ENCODE measurements at places on chromosomes 1 and 21.

DNA sequence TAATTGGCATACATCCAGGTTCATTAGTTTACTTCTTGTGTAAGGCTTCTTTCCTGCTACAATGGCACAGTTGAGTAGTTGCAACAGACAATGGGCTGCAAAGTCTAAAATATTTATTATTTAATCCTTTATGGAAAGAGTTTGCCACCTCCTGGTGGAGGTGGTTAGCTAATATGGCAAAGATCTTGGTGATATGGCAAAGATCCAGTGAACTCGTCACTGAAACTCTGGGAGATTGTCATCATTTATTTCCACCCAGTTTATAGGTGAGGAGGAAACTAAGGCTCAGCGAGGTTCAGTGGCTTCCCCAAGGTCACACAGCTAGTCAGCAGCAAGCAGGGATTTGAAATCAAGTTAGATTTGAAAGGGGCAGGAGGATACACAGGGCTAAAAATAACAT lies 16.1 kb upstream of the IFFO2 start:
- peak; percentile 37 for DNase-seq

GRCh38 chr1:176206961-176207902 lies at the start of gene COP1:
Gene COP1, minus strand, starts transcription at chr1:176207286. Its CDS starts 308 bp downstream, at chr1:176206978.
- peak; percentile 98 for DNase-seq

GRCh38 chr1:230682882-230683610 lies 30.9 kb downstream of the AGT start:
- no peak for DNase-seq

- no peak for DNase-seq
These were observed 137.7 kb downstream of the SETD4 start for GRCh38 chr21:35922618-35923017.

DNA sequence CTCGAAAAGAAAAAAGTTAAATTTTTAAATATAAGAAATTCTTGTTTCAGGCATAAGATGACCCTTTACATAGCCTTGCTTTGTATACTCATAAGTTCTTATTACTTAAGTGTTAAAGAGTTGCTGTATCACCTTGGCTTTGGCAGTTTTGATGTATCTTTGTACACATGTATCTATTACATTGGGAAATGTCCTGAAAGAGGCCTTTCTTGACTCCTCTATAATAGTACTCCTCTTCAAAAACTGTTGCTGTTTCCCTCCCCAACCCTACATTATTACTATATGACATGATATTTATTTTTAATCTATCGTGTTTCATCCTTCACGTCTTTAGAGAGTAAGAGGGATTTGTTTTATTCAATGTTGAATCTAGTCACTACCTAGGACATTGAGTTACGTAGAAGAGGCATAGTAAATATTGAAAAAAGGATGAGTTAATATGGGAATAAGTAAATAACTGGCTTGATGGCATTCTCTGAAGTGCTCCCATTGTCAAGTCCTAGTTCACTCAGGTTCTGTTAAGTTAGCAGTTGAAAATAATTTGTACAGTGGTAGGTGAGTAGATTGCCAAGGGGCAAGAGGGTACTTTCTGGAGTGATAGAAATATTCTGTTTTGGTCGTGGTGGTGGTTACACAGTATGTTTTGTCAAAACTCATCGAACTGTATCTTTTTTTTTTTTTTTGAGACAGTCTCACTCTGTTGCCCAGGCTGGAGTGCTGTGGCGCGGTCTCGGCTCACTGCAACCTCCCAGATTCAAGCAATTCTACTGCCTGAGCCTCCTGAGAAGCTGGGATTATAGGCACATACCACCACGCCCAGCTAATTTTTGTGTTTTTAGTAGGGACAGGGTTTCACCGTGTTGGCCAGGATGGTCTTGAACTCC lies 8.2 kb downstream of the THRAP3 start:
- DNase-seq = no peak

GRCh38 chr1:42422737-42423136 lies 33.1 kb downstream of the ZMYND12 start:
- no peak for DNase-seq

GRCh38 chr1:220407191-220407590 lies 120.7 kb upstream of the MARK1 start:
- DNase-seq = no peak

- no peak for DNase-seq
These were observed 29.5 kb downstream of the RAP1GAP start for GRCh38 chr1:21639594-21640041.

DNA sequence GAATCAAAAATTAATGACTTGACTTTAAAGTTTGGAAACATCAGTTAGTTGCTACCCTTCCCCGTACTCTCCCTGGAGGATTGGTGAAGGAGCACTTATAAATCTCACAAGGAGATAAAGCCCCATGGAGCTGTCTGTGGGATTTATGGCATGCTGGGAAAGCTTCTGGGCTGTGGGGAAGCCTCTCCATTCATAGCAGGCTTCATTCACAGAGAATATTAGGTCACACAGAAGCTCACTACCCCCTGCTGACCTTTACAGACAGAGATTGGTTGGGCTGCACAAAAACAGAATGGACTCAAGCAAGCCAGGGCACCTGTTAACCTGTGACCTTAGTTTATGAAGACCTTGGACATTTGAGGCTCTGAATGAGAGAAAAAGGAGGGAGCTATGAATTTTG lies 32.1 kb downstream of the RGL1 start:
- DNase-seq = no peak

DNA sequence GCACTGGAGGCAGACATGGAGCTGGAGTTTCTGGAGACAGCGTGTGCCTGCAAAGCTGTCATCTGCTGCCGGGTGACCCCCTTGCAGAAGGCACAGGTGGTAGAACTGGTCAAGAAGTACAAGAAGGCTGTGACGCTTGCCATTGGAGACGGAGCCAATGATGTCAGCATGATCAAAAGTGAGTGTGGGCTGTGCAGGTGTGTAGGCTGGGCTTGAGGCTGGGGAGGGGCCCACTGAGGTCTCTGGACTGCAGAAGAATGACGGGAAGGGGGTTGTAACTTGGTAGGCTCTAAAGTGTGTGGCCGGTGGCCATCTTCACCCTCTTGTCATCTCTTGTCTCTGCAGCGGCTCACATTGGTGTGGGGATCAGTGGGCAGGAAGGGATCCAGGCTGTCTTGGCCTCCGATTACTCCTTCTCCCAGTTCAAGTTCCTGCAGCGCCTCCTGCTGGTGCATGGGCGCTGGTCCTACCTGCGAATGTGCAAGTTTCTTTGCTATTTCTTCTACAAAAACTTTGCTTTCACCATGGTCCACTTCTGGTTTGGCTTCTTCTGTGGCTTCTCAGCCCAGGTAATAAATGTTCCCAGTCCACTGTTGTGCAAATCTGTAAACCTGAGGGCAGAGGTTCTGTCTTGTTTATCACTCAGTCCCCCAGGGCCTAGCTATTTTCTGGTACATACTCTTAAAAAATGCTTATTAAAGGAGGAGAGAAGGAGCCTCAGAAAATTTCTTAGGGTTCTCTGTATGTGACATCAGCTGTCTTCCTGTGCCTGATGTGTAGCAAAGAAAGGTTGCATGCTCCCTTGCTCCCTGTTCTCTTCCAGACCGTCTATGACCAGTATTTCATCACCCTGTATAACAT lies 19.9 kb downstream of the ATP8B2 start:
- DNase-seq = peak; percentile 82

DNA sequence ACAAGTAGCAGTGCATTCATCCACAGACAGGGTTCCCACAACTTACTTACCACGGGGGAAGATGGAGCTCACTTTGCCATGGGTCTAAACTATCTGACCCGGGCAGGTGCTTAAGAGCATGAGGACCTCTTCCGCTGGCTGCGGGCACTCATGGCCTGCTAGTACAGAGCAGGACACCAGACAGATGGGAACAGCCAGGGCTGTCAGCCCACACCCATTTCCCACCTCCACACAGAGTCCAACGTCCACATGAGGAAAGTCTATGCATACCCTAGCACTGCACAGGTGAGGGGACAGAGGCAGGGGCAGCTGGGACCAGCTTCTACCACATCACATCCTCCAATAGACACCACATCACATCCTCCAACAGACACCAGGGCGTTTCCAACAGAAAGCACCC lies 35.8 kb upstream of the PRDM15 start:
- no peak for DNase-seq

- DNase-seq = no peak
These were observed 5.7 kb upstream of the CSTB start for GRCh38 chr21:43781846-43782245.

GRCh38 chr1:241499910-241500309 lies 19.6 kb downstream of the FH start:
- peak; percentile 54 for DNase-seq

DNA sequence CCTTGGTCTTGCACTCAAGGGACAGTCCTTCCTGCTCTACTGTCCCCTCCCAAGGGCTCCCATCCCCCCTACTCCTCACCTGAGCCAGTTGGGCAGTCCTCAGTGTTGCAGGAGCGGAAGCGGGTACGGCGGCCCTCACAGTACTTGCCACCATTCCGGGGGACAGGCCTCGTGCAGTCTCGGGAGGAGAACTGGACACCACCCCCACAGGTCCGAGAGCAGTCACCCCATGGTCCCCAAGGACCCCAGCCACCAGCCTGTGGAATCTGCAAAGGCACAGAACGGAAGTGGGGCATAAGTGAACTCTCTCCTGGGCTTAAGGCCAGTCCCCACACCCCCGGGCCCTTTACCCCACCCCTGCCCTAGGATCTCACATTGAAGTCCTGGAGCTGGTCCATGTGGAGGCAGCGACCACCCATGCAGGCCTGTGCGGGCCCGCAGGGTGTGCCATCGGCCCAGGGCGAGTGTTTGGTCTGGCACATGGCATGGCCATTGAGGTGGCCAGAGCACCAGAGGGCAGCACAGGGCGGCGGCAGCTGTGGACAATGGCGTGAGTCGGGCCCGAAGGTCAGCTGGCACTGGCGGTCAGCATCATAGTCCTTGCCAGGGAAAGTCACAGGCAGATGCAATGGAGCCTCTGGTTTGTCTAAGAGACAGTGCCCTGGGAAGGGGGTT lies 5.2 kb downstream of the ADAMTS4 start:
- DNase-seq = no peak

DNA sequence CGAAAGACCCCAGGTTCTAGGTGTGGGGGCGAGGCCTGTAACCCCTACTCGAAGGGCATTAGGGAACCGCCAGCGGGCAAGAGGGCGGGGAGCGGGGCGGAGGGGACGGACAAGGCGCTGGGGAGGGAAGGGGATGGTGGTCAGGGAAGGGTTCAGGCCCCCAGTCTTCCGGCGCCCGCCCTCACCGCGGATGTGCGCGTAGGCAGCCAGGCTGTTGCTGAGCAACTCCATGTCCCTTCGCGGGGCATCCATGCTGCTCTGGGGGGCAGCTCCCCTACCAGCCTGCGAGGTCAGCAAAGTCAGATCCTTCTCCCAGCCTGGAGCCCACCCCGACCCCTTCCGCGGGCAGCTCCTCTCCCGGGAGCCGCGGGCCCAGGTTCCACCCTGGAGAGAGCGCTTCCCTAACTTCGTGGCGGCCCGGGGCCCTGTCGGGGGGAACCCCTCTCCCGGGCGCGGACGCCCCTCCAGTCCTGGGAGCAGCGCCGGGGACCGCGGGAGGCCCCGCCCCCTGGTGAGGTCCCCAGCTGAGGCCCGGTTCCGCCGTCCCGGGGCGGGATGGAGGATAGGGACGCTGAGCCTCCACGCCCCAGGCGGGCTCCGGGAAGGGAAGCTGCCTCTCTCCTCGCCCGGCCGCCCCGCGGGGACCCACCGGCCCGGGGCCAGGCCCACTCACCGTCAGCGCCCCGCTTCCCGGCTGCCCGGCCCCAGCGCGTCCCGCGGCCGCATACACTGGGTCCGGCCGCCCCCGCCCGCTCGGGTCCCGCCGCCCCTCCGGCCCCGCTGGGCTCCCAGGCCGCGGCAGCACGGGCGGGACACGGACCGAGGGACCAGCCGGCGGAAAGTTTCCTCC lies 434 bp downstream of the EVA1B start:
- DNase-seq = no peak

DNA sequence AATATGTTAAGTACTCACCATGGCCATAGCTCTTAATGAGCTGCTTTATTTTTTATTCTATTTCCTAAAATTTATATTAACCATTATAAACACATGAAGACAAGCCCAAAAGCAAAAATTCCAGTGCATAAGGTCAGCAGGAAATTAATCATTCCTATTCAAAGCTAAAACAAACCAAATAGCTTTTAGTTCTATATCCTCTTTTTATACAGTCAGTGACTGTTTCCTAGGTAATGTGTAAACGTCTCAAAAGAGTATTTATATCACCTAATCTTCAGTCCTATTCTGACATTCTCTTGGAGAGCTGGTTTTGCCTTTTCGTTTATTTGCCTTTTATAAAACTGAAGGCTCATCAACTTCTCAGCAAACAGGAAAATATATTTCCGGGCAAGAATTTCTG lies 4.2 kb downstream of the GOLPH3L start:
- DNase-seq = no peak

DNA sequence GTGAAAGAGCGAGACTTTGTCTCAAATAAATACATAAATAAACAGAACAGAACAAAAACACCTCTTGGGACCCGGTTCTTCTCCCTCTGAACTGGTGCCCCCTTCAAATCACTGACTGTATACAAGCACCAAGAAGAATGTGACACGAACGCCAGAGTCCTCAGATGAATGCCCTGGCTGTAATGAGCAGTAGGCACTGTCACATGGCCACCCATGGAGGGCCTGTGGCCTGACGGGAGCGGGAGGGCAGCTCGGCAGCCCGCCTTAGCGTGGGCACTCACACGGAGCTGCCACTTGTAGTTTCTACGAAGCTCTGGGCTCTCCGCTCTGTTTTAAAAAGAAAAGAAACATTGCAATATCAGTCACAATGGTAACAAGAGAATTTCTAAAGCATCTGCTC lies 146.0 kb downstream of the PEX14 start:
- no peak for DNase-seq

- no peak for DNase-seq
These were observed 45.1 kb downstream of the FASLG start for GRCh38 chr1:172704001-172704400.

GRCh38 chr1:201083741-201084140 lies 28.5 kb downstream of the CACNA1S start:
- no peak for DNase-seq

DNA sequence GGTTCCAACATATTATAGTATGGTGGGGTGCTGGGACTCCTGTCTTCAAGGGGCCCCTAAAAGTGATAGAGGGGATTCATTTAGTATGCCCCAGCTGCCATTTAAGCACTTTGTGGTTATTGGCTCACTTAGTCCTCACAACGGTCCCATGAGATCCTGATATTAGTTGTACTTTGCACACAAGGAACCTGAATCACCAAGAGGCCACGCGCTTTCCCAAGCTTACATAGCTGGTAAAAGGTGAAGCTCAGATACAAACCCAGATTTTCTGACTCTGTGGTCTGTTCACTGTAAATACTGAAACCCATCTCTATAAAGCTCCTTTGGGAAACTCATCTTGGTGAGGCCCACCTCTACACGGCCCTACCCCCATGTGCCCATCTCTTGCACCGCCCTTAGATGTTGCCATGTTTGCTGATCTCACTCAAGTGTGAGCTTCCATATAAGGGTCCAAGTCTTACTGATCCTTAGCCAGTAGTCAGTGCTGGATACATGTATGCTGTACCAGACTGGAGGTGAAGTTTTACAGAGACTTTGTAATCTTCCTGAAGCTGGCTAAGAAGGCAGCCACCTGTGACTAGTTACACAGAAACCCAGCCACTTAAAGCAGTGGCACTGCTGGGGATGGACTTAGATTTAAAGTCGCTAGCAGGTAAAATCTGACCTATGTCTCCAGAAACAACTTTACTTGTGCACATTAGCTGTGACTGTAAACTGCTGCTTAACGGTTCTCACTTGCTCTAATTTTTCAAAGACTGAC lies 124.4 kb upstream of the HOOK1 start:
- DNase-seq = no peak

Measured in hematopoietic multipotent progenitor cell treated with erythropoietin and hydrocortisone succinate and interleukin-3 and kit ligand, for 8 days (in vitro differentiated cells).